ENCODE measurements at places on chromosomes 4 and X.

- peak; percentile 14 for DNase-seq
Measured at GRCh38 chrX:51336584-51336983, 4.0 kb downstream of the NUDT10 start.

DNA sequence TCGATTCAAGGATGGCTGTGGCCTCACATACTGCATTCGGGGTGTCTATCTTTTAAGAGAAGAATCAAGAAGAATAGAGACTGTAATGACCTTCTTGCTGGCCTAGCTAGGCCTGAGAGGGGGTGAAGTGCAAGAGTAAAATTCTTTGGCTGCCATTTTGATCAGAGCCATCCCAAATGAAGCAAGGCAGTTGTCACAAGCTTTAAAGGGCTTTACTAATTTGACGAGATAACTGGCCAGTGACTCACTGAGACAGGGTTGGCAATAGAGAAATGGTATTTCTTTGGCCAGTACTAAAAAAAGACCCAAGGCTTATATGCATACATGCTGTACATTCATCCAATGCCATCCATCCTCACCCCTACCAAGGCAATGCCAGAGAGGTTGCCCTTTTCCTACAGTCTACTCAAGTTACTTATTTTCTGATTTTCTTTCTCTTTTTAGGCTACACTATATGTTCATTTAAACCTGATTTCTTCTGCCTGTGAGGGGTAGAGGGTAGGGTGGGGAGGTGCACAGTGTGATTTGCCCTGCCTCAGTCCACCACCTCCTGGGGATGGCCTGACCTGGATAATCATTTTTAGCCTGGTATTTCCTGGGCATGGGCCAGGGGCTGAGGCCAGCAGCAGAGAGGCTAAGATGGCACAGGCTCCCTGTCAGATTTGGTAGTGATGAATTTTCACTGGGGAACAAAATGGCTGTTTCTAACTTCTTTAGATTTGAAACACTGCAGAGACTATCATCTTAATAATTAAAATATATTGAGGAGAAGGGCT lies 32.2 kb downstream of the ATG4A start:
- DNase-seq: no peak

DNA sequence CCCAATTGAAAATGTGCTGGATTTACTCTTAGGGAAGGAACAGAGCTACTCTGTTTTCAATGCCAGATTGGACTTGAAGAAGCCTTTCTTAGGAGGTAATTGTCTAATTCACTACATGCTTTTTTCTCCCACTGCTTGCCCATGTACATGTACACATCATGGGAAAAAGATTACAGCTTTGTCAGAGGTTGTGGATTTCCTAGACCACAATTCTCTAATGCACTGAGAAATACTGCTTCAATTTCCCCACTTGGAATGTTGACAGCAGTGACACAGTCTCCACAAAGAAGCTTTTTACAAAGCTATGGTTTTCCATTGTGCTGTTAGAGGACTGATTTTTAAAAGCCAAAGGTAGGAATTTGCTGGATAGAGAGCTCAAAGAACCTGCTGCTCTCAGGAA lies 19.5 kb downstream of the ZAR1 start:
- DNase-seq: no peak

DNA sequence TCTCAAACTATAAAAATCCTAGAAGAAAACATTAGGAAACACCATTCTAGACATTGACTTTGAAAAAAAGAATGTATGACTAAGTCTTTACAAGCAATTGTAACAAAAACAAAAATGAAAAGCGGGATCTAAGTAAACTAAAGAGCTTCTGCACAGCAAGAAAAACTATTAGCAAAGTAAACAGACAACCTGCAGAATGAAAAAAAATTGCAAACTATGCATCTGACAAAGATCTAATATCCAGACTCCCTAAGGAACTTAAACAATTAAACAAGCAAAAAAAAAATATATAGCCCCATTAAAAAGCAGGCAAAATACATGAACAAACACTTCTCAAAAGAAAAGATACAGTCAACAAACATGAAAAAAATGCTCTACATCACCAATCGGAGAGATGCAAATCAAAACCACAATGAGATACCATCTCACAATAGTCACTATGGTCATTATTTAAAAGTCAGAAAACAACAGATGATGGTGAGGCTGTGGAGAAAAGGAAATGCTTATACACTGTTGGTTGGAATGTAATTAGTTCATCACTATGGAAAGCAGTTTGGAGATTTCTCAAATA lies 168.1 kb downstream of the EPHA5 start:
- peak; percentile 80 for DNase-seq

DNA sequence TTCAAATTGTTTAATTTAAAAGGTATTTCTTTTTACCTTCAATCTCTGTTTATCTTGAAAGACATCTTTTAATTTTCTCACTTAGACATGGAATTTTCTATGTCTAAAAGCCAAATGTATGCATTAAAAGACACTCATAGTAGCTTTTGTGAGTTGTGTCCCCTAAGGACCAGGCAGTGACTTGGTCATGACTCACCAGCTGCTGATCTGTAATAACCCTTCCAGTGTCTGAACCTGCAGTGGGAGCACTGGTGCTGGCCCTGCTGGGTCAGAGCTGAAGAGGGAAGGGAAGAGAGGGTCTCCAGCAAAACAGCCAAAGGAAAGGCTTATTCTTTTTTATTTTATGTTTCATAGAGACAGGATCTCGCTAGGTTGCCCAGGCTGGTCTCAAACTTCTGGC lies 31.1 kb upstream of the SH3D19 start:
- DNase-seq: no peak

GRCh38 chrX:25207803-25208475 lies 192.2 kb upstream of the ARX start:
- DNase-seq: no peak

GRCh38 chrX:50204364-50204899 lies at the start of gene CCNB3:
Gene CCNB3 (plus strand): TSS chrX:50204765. CDS start chrX:50285164, 80,399 bp downstream.
- DNase-seq: peak; percentile 61

DNA sequence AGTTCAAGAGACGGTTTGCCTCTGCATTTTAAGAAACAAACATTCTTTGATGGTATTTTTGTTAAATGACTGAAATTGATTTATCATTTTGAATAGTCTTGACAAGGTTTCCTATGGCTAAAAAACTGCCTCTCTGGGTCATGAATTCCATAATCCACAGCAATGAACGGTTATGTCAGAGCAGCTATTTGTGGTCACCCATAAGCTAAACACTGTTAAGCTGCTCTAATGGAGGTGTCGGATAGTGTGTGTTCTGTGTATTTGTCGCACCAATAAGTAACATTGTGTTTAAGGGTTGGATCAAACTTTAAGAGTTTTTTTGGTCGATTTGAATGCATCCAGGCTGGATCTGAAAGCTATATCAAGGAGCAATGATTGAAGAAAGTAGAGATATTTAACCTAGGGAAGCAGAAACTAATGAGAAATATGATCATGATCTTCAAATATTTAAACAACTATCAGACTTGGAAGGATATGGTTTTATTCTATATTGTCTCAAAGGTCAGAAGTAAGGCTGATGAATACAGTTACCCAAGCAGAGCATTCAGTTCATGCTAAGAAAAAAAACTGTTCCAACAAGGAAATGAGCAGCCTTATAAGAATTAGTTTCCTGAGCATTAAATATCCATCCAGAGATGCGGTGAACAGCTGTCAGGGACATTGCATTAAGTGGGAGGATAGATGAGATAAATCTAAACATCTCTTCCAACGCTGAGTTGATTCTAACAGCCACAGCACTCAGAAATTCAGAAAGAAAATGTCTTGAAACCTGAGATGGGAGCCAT lies 232.3 kb upstream of the RPS6KA3 start:
- no peak for DNase-seq

GRCh38 chr4:2663275-2663674 lies 92.9 kb downstream of the TNIP2 start:
- DNase-seq: no peak

GRCh38 chr4:95547715-95548471 lies 880 bp downstream of the UNC5C start:
- DNase-seq: no peak

DNA sequence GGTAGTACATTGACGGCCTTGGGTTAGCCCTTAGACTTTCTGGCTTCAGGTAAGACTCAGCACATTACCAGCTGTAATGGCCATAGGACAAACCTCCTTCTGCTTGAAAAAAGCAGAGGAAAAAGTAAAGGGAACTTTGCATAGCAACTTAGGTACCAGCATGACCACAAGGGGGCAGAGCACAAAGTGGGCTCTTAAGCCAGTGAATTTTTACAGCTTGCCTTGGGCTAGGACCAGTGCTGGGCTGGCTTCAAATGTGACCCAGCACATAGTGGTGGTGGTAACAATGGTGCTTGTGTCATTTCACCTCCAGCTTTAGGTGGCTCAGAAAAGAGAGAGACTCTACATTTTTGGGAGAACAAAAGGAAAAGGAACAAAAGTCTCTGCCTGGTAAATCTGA lies 66.1 kb downstream of the KLHL4 start:
- DNase-seq: no peak

DNA sequence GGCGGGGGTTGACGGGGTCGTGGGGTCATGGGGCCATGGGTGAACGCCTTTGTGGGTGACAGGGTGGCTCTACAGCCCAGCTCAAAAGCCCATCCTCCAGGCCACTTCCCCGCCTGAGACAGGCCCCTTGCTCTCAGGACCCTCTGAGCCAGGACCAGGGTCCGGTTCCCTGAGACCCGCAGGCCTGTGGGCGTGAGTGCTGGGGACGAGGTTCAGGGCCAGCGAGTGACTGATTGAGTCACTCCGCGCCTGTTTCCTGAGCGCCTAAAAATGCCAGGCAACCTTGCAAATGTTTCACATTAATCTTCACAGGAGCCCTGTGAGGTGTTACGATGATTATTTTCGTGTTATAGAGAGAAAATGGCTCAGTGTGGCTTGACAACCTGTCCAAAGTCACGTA lies 97.8 kb downstream of the ZNF674 start:
- DNase-seq: no peak

- DNase-seq: no peak
Measured at GRCh38 chr4:121016611-121017010, 55.7 kb downstream of the NDNF start.

DNA sequence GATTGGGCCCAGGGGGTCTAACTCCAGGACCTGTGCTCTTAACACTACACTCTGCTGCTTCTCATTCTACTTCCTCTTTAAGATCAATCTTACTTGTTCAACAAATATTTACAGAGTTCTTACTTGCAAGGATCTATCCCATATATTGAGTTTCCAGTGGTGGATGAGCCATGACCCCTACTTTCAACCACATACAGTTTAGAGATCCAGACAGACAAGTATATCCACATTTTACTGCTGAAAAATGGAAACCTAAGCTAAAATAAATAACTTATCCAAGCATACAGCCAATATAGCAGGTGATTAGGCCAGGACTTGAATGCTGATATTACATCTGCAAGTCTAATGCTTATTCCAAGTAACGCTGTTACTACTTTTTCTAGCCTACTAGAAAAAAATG lies 18.7 kb downstream of the TMEM150C start:
- no peak for DNase-seq

- DNase-seq: no peak
Measured at GRCh38 chr4:6267573-6267972, 2.1 kb upstream of the WFS1 start.

- DNase-seq: no peak
Measured at GRCh38 chr4:79609817-79610216, 201.8 kb upstream of the GK2 start.

GRCh38 chrX:86295293-86295692 lies 147.0 kb downstream of the DACH2 start:
- DNase-seq: no peak

DNA sequence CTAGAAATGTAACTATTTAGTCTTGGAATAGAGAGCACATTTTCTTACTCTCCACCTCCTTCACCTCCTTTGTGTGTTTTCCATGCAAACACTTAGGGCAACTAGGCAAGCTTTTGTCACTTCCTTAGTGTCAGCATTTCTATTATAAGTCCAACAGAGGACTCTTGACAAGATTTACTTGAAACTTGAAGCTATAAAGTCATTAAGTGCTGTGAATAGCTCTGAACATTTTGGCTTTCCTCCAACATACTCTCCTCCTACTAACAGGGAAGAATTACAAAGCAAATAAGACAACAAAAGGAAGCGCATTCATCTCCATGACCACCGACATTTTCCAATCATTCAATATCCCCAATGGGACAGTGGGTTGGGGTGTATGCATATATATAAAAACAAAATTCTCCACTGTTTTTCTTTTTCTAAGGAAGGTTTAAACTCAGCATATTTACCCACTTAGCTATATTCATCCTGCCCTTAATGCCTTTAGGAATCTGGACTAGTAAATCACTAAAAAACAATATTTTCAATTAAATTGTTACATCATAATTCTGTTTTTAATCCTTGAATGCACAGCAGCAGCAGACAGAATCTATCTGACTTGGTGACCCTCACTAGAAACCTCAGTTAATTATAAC lies 264.6 kb downstream of the SNCA start:
- peak; percentile 6 for DNase-seq

DNA sequence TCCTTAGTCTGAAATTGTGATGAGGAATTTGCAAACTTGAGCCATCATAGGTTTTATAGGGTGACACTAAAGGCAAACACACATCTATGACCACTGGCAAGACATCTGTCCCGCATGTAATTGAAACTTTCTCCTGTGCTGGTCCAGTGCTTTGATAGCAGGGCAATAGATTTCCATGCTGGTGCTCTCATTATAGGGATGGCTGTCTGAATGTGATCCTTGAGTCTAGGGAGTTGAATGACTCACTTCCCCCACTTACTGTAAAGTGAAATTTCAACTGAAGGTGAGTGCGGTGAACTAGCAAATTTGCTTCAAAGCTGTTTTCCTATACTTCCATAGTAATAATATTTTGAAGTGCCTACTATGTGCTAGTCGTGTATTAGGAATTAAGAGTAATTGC lies 1630.0 kb downstream of the STIM2 start:
- DNase-seq: no peak

GRCh38 chrX:139892512-139892911 lies 40.3 kb downstream of the ATP11C start:
- no peak for DNase-seq

GRCh38 chr4:162506253-162506652 lies 342.5 kb upstream of the FSTL5 start:
- no peak for DNase-seq

- no peak for DNase-seq
Measured at GRCh38 chr4:2083826-2084160, 24.7 kb downstream of the NAT8L start.

- peak; percentile 45 for DNase-seq
Measured at GRCh38 chrX:53251307-53251706, 26.3 kb upstream of the KDM5C start.

DNA sequence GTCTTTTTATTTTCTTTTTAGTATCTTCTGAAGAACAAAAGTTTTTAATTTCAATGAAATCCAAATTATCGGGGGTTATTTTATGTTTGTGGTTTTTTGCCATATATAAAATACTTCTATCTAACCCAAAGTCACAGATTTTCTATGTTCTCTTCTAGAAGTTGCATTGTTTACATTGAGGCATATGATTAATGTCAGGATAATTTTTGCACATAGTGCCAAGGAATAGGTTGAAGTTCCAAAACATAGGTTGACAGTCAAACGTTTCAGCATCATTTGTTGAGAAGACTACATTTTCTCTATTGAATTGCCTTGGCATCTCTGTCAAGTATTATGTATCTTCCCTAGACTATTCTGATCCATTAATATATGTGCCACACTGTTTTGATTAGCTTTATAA lies 64.5 kb downstream of the ANKRD17 start:
- no peak for DNase-seq

Measured in fibroblast of gingiva (primary cell).